ENCODE measurements at places on chromosomes 3 and 15.
A peak's percentile ranks its signal among the peaks of the same experiment; 100 is the strongest.

DNA sequence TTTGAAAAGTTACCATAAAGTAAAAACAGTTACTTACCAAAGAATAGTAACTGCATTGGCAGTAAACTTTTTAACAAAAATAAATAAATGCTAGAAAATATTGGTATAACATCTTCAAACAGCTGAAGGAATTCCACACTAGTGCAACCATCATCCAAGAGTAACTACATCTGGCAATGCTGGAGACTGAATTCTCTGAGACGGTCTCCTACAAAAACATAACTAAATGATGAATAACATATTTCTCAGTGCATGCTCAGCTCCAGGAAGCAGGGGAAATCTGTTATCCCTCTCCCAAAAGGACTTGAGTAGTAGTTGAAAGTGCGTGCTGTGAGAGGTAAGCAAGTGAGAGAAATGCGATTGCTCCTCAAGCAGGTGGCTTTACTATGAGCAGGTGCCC lies 526.8 kb upstream of the CCDC54 start:
- DNase-seq, result no peak

DNA sequence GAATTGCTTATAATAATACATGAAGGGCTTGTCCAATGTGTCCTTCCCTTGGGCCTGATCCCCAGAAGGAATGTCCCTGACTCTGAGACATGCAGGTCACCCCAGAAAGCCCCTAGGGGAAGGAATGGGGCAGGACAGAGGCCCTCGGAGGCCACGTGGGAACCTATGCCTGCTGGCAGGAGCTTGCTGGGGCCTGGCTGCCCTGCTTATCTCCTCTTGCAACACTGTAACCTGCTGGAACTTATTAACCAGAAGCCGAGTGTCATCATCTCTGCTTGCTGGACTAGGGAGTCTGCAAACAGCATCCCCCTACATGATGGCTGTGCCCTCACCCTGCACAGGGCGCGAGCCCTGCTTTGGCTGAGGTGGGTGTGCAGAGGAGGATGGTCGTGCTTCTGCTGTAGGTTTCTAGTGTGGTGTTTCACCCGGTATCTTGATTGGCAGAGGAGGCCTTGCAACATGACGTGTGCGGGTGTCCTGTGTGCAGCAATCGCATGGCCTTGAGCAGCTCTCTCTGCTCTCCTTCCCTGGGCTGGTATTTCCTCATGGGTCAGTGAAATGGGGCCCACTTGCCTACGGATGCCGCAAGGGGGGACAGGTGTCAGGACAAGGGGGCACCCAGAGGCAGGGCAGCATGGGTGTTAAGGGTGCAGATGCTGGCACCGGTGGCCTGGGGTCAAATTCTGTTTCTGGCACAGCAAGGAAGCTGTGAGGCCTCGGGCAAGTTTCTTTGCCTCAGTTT lies 5.0 kb downstream of the CHST13 start:
- DNase-seq, result no peak

GRCh38 chr15:38554354-38554753 lies 10.3 kb downstream of the RASGRP1 start:
- DNase-seq, result no peak

DNA sequence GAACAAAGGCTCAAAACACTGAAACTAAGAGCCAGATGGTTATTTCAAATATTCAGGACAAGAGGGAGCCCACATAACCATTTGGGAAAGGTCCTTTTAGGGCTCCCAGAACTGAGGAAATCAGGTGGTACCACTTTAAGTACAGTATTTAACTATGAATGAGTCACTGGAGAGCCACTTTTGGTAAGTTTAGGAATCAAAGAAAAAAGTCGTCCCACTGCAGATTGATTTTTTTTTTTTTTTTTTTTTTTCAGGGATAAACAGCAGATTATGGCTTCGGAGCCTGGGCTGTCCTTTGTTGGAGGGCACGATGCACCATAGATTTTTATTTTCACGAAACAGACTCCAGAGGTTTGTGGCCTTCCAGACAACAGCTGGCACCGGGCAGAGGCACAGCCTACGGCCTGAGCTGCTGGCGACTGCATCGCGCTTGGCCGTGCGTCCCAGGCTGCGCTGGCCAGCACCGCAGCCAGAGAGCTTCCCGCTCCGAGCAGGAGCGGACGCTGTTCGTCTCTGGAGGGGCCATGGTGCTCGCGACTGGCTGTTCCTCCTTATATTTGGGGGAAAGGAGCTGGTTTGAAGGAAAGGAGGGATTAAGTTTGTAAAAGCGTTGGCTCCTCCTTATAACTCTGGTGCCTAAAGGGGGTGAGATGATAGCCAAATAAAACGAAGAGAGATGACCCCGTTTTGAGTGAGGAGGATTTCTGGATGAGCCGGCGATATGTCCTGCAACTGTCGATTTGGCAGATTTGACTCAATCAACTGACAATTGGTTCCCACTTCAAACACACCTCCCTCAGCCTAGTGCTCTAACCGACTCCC lies 152.9 kb upstream of the GOLIM4 start:
- no peak for DNase-seq

GRCh38 chr3:171640520-171641412 lies 169.5 kb downstream of the PLD1 start:
- peak; percentile 12 for DNase-seq

DNA sequence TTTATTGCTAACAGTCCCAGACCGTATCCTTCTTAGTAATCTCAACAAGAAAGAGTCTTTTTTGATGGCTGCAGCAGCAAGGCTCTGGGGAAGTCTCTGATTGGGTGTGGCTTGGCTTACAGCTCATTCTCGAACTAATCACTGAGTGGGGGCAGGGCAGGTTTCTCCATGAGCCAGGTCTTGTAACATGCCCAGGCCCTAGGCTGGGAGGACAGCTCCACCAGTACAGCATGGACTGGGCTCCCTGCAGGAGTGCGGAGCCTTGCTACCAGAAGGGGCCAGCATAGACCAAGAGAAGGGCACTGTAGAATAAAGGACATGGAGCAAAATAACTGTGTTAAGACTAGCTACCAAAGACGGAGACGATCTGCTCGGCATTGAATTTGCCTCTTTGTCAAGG lies 7.2 kb downstream of the CD276 start:
- no peak for DNase-seq

DNA sequence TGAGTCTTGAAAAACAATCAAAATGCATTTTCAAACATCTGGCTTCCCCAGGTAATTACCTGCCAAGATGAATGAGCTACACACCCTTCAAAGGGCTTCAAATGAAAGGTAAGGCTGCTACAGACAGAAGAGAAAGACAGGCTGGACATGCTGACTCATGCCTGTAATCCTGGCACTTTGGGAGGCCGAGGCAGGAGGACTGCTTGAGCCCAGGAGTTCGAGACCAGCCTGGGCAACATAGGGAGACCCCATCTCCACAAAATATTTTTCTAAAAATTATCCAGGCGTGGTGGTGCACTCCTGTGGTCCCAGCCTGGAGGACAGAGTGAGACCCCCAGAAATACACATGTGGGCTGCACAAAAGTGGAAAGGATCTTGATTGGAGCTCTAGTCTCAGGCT lies 14.5 kb upstream of the ZFYVE19 start:
- no peak for DNase-seq

DNA sequence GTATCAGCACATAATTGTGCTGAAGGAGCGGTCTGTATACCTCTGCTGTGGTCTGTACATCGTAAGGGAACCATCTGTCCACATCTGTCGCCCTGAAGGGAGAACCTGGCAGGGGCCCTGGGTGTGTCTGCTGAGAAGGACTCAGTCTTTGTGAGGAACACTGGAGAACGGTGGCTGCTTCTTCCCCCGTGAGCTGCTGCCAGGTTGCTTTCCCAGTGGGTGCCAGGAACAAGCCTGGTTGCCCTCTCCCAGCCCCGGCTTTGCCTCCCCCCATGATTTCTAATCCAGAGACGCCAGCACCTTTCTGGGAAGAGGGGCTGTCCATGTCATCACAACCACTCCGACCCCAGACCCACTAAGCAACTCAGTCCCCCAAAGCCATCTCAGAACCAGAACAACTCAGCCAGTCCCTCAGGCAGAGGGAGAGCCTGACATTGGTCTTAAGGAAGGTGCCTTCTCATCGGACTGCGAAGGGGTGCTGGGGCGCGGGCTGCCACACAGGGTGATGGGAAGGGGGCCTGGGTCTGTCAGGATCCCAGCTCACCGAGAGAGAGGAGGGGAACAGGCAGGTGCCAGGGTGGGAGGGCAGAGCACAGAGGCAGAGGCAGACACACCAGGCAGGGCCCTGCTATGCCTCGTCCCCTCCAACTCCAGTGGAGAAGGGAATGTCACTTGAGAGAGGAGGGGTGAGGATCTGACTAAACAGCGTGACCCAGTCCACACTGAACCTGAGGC lies 8.5 kb downstream of the TNK2 start:
- DNase-seq, result no peak

DNA sequence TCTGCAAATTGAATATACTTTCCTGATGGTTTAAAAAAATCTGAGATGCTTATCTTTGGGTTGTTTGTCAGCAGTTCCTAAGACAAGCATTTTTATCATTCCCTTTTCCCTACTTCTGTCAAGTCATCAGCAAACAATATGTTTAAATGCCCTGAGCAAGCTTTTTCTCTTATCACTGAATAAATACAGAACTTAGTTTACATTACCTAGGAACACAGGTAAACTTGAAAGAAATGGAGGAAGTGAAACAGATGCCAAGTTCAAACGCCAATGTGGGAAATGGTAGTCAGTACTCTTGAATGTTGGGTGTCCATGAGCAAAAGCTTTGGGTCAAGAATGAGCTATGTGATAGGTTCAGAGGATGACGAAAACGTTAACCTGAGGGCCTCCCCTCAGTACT lies 17.2 kb upstream of the TCAIM start:
- no peak for DNase-seq

DNA sequence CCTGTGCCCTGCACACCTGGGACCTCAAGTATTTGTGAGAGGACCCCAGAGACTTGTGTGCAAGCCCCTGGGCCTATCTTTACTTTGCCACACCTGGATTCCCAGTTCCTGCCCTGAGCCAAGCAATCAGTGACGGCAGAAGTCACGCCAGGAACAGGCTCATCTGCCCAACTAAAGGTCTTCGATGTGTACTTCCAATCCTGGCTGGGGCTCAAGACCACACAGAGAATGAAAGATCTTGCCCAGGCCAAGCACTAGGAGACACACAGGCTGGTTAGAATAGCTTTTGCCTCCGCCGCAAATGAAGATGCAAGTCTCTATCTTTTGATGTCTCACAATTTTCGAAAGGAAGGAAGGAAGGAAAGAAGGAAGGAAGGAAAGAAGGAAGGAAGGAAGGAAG lies 228.8 kb downstream of the OCA2 start:
- no peak for DNase-seq

DNA sequence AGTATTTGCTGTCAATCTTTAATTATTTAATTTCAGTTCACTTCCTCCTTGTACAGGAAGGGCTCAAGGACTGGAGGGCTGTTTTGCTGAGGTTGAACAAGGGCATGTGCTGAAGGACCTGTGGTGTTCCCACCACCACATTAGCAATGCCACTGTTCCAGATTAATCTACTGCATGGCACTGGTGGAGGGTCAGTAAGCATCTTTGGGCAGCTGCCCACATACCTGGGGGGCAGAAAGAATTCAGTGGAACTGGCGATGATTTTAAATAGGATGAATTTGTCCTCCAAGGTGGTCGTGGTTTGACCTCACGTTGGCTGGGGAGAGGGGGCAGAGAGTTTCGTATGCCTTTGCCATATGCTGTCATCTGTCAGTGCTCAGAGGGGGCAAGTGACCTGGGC lies 244.8 kb downstream of the TLE3 start:
- DNase-seq, result no peak

GRCh38 chr3:152019508-152019907 lies 146.1 kb downstream of the SUCNR1 start:
- no peak for DNase-seq

GRCh38 chr3:72624656-72625055 lies 223.6 kb downstream of the SHQ1 start:
- DNase-seq, result no peak

GRCh38 chr3:174193604-174194003 lies 665.5 kb upstream of the NAALADL2 start:
- no peak for DNase-seq

GRCh38 chr15:64857421-64857820 lies 15.7 kb downstream of the PLEKHO2 start:
- DNase-seq, result no peak

DNA sequence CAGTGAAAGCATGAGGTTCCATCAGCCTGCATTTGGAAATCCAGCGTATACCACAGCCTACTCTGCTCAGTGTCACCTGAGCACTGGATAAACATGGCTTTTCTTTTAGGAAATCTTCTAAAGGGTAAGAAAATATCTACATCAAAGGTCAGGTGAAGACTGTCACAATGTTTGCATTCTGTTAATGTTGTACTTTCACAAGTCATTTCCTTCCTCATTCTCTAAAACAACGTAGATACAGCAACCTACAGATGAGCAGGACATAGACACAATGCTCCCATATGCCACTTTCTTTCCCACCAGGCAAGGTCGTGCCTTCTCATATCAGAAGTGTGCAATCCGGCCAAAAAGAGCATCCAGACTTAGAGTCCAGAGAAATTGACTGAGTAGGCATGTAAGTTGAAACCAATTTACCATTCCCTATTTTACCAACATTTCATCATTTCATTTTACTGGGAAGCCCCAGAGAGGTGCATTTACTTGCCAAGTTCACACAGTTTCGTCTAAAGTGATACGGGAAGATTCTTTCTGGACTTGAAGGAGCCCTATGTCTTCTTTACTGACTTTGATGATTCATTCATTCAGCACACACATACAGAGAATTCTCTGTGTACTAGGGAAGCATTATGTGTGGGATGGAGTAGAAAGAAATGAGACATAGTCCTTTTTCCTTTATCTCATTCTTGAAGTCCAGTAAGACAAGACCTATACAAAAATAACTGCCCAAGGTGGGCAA lies 30.6 kb upstream of the LPP start:
- no peak for DNase-seq

DNA sequence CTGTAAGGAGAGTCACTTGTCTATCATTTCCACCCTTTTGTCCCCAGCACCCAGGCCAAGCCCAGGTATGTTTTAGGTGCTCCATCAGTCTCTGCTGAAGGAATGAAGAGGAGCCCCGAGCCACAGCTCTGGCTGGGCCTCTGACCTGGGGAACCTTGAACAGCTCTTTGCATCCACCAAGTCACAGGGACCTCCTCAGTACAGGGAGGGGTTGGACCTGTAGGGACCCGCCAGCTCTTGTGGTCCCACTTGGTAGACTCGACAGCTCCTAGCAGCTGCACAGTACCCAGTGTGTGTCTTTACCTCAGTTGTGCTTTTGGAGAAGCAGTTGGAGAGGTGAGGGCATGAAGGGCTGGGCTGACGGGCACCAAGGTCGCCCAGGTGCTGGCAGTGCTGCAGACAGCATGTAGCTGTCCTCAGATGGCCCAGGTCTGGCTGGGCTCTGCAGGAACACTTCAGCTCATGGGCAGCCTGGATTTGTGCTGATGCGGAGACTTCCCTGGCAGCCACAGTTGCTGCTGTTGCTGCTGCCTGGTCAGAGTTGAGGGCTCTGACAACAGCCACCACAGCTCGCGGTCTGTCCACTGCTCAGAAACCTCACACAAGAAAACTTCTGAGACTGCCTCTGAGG lies 123.6 kb downstream of the CACNA1D start:
- no peak for DNase-seq

All from T1000 (cell line).